ENCODE measurements at places on chromosomes 1 and 21. TPM values are rescaled to one million over a fixed set of nuclear protein-coding genes. Genes with fewer than 3 reads are reported as not detected.

DNA sequence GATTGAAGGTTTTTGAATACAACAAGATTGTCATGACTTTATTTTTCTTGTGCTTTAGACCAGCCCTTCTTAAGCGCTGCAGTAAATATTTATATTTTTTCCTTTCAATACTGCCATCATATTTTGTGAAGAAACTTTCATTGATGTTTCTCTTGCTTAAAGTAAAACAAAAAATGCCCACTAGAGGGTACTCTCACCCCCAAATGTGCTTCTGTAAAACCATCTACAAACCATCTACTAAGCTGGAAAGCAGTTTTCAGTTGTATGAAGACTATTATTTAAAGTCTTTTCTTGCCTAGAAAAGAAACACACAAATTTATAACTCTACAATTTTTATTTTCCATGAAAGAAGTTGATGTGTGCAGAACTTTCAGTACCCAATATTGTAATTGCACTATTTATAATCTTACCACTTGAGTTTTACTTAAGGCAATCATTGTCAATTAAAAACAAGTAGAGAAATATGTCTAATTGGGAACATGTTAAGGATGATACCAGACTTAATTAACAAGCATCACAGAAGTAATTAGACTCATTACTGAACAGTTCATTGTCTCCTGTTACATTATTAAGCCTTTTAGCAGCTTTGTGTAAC, 10.7 kb downstream of the LEPR start:
- DNase-seq, result no peak

- DNase-seq, result no peak
Observed at GRCh38 chr1:157087030-157087429, 12.6 kb downstream of the ETV3L start.

GRCh38 chr1:90714521-90714951, 2.6 kb downstream of the BARHL2 start:
- DNase-seq, result no peak

- peak; percentile 24 for DNase-seq
Observed at GRCh38 chr1:50774759-50775351, 185.2 kb downstream of the FAF1 start.

DNA sequence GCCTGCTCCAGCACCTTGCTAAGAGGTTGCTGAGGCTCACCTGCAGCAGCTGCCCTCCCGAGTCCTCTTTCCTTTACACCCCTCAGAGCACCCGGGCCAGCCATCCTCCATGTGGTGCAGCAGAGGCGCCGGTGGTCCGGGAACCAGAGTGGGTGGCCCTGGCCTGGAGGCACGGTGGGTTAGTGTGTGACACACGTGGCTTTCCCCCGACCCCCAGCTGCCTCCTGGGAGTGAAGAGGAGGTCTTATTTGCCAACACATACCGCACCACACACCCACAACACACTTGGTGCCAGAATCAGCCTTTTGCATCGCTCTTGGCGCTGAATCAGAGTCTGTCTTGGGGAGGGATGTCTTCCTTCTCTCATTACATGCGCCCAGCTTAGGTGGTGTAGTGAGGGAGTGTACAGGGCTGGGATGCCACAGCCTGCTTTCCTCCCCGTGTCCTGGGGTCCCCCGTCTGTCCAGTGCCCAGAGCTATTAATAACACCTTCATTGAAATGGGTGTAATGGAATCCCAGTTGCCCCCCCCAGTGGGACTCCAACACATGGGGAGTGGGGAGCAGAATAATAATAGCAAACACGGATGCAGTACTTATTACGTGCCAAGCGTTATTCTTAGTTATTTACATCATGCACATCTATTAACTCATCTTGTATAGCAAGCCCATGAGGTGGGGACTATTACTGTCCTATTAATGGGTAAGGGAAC, 38.2 kb downstream of the MAPKAPK2 start:
- DNase-seq, result no peak

DNA sequence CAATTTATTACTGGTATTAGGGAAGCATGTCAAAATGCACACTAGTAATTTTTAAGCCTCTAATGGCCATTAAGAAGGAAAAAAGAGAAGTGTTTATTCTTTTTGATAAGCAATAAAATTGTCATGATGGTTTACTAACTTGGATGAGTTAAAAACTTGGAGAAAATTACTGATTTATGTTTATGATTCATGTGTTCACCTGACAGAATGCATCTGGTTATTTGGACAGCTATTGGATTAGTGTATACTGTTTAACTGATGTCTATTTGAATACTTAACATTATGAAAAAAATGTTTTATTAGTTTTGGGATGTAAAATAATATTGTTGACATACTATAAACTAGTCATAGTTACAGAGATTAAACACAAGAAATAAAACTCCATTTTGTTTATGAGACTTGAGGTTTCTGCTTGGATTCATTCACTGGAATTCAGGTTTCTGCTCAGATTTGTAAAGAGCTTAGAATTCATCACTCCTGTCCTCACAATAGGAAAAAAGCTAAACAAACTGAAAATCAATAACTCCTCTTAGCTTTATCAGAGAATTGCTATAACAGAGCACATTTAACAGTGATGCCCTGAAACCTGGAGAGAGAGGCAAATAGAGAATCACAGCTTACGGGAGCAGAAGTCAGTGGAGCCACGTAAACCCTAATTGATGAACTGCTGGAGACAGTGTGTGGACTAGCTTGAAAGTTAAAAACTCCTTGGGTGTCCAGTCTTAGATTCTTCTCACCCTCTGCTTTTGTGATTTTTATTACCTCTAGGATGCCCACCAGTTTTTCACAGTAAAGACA, 56.7 kb downstream of the RALGPS2 start:
- no peak for DNase-seq

- no peak for DNase-seq
Observed at GRCh38 chr1:45762291-45762690, 11.8 kb upstream of the IPP start.

The GREM2 gene
- total RNA-seq, result not detected

The DENND2C gene
- total RNA-seq, result 0.75 TPM
